ENCODE measurements at places on chromosomes 1 and 21.

GRCh38 chr1:86573763-86574484 lies 27.0 kb downstream of the CLCA4 start:
- no peak for DNase-seq

DNA sequence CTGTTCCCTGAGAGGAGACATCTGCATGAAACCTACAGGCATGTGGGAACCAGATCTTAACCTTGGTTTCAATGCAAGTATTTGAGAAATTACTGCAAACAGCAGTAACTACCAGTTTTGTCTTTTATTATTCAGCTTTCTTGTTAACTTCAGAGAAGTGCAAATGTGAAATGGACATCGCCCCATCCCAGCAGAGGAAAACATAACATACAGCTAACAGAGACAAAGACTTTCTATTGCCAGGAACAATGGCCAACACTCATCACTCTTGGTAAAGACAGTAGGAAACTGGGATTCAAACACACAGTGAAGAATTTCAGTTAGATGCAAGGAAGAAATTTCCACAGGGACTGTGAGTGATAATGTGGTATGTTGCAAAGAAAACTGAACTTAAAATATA lies 115.1 kb downstream of the SLC30A10 start:
- no peak for DNase-seq

DNA sequence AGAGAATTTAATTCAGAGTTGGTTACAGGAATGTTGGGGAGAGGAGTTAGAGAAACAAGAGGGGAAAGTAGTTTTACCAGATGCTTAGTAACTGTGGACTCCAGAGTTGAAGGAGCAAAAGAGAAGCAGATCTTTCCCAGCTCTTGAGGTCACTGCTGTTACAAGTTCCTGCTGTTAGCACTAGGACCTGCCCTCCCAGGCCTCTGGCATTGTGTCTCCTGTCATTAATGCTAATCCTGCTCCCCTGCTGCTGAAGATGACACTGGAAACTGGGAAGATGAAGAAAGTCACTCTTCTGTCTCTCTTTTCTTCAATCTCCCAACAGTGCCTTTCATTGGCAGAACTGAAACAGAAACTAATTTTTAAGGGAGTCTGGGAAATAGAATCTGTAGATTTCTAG lies 845.6 kb downstream of the ADGRL2 start:
- DNase-seq: no peak

- peak; percentile 21 for DNase-seq
Observed at GRCh38 chr1:39575191-39576015, 1.2 kb downstream of the PABPC4 start.

DNA sequence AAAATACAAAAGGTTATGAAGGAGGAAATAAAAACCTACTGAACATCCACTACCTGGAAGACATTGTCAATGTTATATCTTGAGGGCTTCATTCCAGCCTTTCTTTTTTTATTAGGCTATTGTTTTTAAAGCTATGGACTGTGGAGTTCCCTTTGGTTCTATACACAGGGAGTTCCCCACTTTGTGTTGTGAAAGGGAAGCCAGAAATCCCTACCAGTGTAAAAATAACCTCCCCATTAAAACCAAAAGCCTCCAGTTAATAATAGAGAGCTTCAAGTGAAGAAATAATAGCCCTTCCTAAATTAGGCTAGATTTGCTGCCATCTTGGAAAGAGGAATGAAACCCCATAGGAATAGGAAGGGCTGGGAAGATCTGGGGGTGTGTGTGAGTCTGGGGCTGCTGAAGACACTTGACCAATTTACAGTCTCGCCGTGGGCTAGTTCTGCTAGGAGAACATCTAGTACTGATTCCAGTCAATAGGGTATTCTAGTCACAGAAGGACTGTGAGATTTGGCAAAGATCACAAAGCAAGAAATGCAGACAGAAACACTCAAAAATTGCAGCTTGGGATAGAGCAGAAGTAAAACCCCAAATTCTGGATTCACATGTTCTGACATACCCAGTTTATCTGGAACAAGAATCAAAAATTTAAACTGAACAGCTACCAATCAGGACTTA lies 32.4 kb upstream of the PTGFRN start:
- no peak for DNase-seq

- no peak for DNase-seq
Observed at GRCh38 chr1:175498002-175498401, 245.4 kb downstream of the TNR start.

GRCh38 chr1:97680470-97680869 lies 240.4 kb downstream of the DPYD start:
- DNase-seq: no peak

DNA sequence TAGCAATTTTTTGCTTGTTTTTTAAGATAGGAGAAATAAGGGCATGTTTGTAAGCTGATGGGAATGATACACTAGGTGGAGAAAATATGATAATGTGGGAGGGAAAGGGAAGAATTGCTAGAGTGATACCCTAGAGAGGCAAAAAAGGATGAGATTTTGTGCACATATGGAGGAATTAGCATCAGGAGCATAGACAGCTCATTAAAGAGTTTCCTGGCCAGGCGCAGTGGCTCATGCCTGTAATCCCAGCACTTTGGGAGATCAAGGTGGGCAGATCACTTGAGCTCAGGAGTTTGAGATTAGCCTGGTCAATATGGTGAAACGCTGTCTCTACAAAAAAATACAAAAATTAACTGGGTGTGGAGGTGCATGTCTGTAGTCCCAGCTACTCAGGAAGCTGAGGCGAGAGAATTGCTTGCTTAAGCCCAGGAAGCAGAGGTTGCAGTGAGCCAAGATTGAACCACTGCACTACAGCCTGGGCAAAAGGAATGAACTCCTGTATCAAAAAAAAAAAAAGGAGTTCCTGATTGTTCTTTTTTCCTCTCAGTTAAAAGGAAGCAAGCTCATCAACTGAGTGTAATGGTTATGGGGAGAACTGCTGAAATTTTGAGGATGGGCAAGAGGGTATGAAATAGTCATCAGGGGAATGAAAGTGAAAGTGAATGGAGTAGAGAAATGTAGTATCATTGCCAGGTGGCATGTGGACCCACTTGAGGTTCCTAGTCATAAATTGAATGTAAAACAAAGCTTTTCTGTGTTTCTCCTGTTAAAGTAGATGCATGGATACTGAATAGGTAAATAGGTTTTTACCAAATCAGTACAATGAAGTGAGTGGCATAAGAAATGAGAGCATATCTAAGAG lies 35.5 kb downstream of the SH3GLB1 start:
- no peak for DNase-seq

- DNase-seq: no peak
Observed at GRCh38 chr1:93749487-93749886, 67.8 kb upstream of the BCAR3 start.

DNA sequence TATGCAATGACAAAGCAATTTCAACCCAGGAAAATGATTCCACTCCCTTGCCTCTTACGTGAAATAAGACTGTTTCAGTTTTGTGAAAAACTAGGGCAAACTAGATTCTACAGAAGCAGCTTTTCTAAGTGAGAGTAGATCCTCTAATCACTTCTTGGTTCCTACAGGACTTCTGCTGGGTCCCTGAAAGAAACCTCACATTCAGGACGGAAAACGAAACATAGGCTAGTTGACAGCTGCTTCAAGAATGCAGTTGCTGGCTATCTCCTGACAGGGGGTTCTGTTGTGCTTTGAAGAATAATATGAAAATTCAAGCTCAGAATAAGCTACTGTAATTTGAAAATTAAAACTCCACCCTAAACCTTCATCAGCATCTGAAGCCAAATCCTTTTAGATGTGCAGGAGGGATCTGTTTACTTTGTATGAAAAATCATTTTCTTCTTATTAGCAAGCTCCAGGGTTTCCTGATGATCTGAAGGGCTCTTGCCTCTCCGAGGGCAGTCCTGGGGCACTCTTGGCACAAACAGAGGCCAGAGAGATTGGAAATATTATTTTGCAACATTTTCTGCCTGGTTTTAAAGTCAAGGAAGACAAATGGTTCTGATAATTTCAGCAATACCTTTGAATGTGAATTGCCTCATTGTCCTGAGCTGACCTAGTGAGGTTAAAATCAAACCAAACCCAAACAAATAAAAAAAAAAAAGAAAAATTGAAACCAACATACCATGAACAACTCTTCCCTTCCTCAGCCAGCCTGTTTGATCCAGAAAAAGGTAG lies 55.0 kb downstream of the NTMT2 start:
- no peak for DNase-seq

DNA sequence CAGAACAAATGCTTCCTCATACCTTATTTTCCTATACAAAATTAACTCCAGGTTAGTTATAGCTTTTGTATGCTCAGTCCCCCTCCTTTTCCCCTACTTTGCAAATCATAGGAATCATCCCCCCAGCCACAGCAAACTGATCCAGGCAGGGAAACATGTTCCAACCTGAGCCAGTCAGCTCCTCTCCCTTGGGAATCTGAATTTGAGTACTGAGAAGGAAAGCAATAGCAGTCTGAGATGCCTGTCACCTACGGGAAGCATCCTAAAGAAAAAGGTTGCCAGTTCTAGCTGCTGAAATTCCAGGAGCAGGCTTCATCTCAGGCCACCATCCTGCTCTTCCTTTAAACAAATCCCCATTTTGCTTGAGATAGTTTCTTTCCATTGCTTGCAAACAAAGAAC lies 6.9 kb downstream of the ADSS2 start:
- no peak for DNase-seq

DNA sequence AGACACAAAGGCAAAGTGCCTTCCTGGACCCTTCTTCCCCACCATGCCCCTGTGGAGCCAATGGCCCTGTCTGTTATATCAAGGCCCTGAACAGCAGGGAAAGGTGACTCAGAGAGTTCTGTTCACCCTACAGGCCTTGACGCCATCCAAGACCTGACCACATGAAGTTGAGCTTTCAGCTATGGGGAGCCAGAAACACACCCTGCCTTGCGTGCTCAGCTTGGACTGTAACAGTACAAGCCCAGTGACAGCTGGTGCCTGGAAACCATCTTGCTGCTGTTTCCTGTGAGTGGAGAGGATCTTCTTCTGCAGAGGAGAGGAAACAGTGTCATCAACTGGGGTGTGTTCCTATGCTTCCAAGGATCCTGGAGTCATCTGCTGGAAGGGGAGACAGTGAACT lies 165.0 kb upstream of the IRF2BP2 start:
- no peak for DNase-seq

DNA sequence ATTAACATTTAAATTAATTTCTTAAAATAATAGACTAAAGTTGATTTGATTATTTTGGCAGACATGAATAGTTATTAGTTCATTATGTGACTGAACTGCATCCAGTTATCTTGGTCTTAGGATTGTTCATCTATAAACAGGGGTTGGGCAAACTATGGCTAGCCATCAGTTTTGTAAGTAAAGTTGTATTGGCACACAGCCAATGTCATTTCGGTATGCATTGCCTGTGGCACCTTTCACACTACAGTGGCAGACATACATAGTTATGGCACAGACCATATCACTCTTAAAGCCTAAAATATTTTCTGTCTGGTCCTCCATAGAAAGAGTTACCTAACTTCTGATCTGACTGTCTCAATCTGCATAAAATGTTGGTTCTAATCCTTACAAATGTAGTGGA lies 27.2 kb downstream of the ADGRL2 start:
- DNase-seq: no peak

DNA sequence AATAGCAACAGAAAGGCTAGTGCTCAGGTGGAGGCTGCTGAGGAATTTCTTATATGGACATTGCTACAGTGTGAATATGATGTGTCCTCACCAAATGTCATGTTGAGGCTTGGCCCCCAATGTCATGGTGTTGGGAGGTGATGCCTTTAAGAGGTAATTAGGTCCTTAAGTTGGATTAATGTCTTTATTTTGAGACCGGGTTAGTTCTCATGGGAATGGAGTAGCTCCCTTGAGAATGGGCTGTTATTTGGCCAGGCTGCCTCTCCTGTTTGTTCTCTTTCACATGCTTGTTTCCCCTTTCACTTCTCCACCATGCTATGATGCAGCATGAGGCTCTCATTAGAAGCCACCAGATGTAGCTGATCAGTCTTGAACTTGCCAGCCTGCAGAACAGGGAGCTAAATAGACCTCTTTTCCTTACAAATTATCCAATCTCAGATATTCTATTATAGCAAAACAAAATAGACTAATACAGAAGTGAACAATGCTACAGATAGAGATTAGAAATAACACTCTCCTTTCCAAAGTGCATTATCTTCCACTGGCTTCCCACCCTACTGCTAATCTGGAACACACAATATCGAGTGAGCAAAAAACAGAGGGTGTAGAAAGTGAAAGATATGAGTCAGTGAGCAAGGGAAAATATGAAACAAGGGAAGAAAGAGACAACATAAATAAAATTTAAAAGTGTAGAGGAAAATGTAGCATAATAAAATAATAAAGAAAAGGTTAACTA lies 160.2 kb downstream of the NTMT2 start:
- no peak for DNase-seq

GRCh38 chr1:234292011-234292410 lies 81.2 kb upstream of the COA6 start:
- DNase-seq: no peak

DNA sequence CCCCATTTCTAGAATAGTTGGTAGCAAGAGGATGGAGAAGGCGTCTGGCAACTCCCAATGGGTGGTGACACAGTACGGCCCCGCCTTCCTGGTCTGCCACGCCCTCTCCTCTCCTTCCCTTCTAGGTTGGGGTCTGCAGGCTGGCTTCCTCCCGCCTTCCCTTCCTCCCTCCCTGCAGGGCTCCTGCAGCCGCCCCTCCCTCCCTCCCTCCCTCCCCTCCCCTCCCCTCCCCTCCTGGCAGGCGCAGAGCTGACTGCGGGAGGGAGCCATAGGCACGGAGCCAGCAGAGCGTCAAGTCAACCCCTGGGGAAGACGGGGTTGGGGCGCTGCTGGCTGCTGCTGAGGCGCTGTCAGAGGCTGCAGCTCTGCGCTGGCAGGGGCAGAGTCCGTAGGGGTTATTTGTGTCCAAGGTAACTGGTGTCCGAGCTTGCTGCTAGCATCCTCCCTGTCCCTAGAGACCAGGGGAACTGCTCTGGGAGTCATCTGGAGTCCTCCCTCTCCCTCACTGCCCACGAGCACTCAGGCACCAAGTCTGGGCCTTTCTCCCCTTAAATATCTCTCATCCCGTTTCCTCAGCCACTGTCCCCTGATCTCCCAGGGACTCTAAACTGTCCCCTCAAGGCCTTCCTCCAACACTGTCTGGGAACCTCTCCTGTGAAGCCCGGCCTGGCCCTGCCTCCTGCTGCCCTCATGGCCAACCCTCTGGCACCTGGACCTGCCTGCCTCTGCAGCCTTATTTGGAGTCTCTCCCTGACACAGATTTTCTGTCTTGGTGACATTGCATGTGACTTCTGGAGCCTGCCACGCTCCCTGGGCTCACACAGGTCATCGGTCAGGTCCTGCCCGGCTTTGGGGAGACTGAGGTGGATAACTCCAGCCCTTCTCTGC lies 57.4 kb upstream of the ACOT11 start:
- no peak for DNase-seq

GRCh38 chr1:29232387-29232786 lies 1.7 kb upstream of the MECR start:
- no peak for DNase-seq
